Esophagus mucosa (tissue), 1 donor: ENCODE measurements at places on chromosomes 6 and 20.

- ATAC-seq = no peak
Measured at GRCh38 chr6:24899136-24899996, 36.4 kb downstream of the RIPOR2 start.

DNA sequence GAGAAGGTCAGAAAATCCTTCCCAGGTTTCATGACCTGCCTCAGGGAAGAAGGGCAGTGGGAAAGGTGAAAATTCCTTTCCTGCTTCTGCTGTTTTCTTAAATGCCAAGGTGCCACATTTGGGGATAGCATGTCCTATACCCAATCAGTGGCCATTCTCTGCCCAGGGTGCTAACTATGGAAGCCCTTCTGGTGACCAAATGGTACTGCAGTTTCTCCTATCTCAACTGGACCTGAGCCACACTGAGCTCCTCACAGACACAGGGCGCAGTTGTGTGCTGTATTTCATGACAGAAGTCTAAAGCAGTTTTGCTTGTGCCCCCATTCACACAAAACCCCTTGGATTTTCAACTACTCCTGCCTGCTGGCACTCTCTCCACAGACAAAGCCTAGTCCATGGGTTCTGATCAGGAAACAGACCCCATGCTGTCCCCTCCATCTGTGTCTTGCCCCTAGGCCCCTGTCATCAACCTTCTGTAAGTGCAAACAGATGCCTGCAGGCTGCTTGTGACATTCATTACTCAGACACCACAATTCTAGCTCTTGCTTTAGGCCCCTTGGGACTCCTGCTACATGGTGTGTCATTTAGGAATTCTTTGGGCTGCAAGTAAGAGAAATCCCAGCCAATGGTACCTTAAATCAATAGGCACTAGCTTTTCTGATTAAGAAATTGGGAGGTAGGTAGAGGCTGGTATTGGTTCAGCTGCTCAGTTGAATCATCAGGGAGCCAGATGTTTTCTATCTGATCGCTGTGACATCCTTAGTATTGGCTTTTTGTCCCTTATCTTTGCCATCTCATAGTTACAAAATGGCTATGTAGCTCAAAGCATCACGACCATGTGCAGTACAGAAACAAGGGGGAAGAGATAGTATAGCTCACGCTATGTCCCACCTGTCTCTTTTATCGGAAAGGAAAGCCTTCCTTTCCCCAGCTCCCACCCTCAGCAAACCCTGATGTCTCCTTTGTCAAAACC lies 147.8 kb downstream of the CD83 start:
- no peak for ATAC-seq

DNA sequence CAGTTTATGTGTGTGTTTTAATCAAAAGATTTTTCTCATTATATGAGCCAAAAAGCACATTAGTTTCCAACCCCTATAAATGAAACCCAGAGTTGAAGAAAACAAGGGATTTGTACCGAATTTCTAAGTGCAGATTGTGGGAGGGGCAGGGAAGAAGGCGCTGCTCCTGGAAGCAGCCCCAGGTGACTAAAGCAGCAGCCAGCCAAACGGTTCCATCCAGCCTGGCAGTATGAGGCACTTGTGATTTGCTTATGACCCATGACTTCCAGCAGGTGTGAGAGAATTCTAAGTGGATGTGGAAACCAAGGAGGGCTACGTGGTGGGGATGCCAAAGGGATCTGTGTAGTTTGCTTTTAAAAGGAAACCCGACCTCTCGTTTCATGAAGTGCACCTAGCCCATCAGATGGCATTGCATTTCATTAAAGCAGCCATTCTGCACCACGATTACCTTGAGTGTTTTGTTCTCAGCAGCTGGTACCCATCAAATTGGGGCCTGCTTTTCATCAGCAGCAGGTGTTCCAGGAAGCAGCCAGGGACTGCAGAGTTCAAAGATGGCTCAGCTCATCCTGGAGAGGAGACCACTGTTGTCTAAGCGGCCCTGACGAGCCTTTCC lies 79.1 kb downstream of the DTD1 start:
- peak; percentile 38 for ATAC-seq

DNA sequence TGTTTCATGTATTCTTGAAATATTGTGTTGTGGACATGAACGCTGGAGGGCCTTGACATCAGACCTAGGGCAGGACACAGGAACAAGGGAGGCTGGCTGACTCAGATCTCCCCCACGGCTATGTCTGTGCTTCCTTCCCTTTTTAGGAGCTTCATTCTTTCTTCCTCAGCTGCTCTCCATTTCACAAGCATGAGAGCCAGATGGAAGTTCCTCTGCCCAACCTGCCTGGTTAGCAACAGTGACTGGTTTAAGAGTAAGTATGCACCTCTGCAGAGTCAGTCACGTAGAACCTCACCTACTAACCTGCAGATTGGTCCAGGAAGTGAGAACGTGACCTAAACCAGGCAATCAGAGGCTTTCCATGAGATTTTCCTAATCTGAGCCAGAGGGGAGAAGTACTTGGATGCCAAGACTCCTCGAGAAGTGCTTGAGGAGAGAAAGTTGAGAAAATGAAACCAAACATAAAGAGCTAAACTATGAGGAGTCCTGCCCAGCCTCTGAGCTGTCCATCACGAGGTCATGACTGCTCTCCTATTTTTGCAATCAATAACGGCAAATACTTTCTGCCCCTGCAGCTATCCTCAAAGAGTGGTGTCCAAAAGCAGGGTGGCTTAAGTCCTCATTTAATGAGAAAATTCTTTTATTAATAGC lies 465.2 kb upstream of the CITED2 start:
- ATAC-seq = peak; percentile 48

- ATAC-seq = no peak
Measured at GRCh38 chr6:69974193-69974592, 107.8 kb downstream of the COL19A1 start.

- ATAC-seq = no peak
Measured at GRCh38 chr6:44976677-44977641, 351.2 kb upstream of the RUNX2 start.

DNA sequence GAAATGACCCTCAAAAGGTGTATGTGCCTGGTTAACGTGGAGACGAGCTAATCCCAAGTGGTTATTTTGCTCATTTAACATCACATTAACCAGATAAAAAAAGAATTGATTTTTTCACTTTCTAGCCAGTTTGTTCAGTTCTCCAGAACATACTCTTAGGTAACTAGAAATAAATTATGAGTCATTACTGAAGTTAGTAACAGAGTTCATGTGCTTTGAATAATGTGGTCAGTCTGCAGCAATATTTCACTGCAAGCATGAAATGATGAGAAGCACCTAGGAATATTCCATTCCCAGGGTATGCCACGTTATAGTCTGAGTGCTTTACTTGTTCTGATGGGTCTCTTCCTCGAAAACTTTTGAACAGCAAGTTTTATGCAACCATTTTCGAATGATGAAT lies 138.3 kb upstream of the INSM1 start:
- ATAC-seq = no peak

DNA sequence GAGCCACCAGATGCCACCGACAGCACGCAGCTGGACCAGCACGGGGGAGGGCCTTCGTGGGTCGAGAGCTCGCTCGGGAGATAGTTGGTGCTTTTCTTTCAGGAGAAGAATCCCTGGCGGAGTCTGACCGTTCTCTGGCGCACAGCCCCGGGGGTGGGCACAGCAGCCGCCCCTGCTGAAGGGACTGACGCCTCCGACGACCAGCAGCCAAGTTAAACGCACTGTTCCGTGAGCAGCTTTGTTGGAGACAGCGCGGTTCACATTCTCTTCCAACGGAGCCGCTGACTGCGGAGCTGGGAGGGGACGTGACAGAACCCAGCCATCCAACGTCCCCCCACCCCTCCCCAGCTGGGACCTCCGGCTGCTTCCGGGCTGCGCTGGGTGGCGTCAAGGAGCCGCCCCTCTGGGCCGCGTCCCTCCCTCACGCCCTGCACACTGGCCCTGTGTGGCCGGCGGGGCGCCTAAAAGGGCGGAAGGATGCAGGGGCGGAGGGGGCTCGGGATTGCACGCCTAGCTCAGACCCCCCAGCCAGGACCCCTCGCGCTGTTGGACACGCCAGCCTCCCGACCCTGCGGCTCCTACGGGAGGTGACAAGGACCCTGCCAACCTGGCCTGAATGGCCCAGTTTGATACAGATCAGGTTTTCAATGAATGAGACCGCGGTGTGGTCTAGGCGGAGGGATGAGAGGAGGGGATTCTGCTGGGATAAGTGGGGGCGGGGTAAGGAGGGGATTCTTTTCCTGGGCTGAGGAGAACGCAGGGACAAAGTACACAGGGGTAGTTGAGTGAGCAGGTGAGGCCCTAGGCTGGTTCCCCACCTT lies 36.4 kb upstream of the KHDC1 start:
- ATAC-seq = no peak

DNA sequence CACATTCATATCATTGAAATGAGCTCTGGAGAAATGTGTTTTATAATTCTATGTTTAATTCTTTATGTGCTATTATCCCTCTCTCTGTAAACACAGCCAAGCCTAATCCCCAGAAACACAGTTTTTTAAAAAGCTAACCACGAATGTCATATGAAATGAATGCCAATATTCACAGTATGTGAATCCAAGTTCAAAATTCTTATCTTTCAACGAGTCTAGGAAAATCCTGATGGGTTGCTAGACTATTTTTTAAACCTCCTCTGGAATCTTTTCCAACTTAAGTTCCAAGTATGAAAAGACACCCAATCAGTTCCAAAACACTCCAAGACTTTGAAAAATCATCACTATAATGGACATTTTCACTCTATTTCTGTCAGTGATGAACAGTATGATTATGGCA lies 689.3 kb downstream of the HACE1 start:
- ATAC-seq = no peak

GRCh38 chr6:37251211-37251780 lies 6.3 kb upstream of the TBC1D22B start:
- no peak for ATAC-seq

- ATAC-seq = no peak
Measured at GRCh38 chr6:119647309-119647708, 297.7 kb upstream of the MAN1A1 start.

- ATAC-seq = no peak
Measured at GRCh38 chr6:42020967-42021366, 29.4 kb upstream of the TAF8 start.

DNA sequence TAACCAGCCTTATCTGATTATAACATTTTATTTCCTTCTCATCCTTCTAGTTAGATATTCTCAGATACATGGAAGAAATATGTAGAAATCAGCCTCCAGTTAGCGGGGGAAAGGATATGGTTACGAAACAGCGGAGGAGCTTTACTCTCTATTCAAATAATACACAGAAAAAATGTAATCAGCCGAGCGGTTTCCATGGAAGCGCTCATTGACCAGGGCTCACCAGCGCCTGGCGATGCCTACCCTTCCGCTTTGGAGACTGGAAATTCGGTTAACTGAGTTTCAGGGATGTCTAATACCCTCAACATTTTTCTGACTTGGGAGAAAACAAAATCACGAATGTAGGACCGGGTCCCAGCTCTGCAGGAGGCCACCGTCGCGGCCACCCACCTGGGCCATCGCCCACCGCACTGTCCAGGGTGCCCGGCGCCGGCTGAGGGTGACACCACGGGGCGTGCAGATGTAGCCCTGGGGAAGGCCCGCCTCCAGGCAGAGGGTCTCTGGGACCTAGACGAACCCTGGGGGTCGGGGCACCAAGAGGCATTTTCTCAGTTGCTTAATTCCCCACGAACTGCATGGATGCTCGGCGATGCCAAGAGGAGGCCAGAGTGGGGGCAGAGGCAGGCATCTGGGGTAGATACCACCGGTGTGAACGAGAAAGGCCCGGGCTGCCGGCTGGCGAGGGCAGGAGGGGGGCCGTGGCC lies 1.7 kb downstream of the PRR18 start:
- ATAC-seq = no peak

DNA sequence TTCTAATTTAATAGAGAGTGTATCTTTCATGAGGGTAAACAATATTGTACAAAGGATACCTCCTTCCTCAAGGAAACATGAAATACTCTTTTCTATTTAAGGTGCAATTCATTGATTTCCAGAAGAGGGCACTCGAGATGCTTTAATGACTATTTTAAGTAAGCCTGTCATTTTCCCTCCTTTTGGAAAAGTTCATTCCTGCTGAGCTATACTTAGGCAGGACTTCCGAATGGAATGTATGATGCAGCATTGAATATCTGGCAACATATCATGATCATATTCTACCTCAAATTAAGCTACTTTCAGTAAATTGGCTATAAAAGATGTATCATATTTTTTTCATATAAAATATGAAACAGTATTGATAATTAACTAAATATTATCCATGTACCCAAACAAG lies 5.0 kb downstream of the DST start:
- peak; percentile 35 for ATAC-seq

DNA sequence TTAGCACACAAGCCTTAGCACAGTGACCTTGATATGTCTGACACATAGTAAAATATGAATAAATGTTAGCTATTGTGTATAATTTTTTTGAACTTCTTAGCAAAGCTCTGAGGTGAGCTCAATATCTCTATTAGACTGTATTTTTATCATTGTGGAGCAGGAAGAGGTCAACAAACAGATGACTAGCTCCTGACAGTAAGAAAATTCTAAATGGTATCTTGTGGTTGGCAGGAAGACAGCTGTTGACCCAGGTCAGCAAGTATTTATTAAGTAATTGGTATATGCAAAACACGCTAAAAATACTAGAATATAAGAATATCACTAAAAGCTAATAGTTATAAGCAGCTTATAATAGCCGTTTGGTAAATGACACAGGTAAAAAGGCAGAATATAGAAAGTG lies 77.5 kb upstream of the MARCKS start:
- ATAC-seq = no peak

DNA sequence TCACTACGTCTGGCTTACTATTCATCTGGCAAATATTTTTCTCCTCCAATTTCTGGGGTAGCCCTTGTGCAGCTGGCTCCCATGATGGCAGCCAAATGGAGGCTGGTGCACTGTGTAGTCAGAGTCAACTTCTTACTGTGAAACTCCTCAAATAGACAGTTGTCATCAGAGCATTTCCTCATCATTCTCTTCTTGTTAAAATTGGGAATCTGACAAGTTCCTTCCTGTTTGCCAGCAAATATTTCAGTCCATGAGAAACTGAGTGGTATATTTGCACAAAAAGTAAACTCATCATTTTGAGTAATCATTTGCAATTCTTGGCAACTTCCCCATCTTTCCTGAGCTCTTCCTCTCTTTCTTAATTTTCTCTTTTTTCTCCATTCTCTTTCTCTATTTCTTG lies 394.9 kb upstream of the RGS17 start:
- no peak for ATAC-seq

DNA sequence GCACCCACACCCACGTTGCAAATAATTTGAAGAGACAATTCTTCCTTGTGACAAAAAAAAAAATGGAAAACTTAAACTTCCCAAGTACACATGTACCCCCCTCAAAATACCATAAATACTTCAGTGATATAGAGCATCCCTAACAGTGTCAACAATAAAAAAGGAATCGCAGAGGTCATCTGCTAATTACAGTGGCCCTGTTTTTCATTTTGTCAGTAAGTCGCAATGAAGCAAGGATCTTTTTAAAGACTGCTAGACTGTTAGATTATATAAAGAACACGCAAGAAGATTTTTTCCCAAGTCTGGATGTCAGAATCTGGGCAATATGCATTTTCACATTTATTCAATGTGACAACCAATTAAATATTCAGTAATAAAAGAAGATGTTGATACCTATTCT lies 93.9 kb downstream of the EPB41L2 start:
- ATAC-seq = no peak
